Parietal lobe (tissue), 2 donors: ENCODE measurements at places on chromosomes 7 and 10. TPM values are rescaled to one million over a fixed set of nuclear protein-coding genes. Genes with fewer than 3 reads are reported as not detected.

Gene TMEM176A
- not detected for total RNA-seq

Gene GARIN1A
- 3.4 TPM for total RNA-seq

Gene EBF3
- 0.31 TPM for total RNA-seq

Gene CTAGE8
- total RNA-seq = not detected

Gene RAB19
- not detected for total RNA-seq

Gene ZNF736
- total RNA-seq = 81.1 TPM

Gene GPRIN2
- 36.6 TPM for total RNA-seq

Gene SCART1
- 2.8 TPM for total RNA-seq

Gene LHFPL3
- 22.5 TPM for total RNA-seq

Gene SHH
- 0.63 TPM for total RNA-seq

Gene MSS51
- 6.9 TPM for total RNA-seq
